ENCODE measurements at places on chromosomes 16 and 17. TPM values are rescaled to one million over a fixed set of nuclear protein-coding genes. Genes with fewer than 3 reads are reported as not detected.

CNP gene
- total RNA-seq = 87.5 TPM

PRSS33 gene
- not detected for total RNA-seq

GRCh38 chr17:21243516-21244303 lies 9.5 kb downstream of the NATD1 start:
- DNase-seq = no peak

ITGB4 gene
- total RNA-seq = 149 TPM

IFT20 gene
- total RNA-seq = 37.5 TPM

DNA sequence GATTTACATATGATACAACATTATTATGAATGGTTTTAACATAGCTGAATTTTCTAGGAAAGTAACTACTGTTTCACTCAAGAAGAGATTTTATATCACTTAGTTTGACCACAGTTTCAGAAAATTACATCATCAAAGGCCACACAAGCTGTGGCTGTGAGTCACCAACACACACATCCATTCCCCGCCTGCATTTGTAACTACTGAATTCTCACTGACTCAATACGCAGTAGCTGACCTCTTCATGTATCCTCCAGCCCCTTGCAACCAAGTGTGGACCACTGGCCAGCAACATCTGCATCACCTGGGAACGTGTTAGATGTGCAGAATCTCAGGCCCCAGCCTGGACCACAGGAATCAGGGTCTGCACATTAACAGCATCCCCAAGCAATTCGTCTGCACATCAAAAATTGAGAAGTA lies 197.6 kb downstream of the XYLT1 start:
- no peak for DNase-seq

GRCh38 chr16:181565-182021 lies 1.3 kb downstream of the HBQ1 start:
- DNase-seq = no peak

GRCh38 chr17:9026741-9027140 lies 5.4 kb downstream of the NTN1 start:
- no peak for DNase-seq

GRCh38 chr17:45143767-45144198 lies 4.5 kb upstream of the HEXIM1 start:
- DNase-seq = peak; percentile 97

GRCh38 chr17:51372345-51373004 lies 112.1 kb downstream of the UTP18 start:
- DNase-seq = no peak

PRR35 gene
- total RNA-seq = 1.8 TPM

DNA sequence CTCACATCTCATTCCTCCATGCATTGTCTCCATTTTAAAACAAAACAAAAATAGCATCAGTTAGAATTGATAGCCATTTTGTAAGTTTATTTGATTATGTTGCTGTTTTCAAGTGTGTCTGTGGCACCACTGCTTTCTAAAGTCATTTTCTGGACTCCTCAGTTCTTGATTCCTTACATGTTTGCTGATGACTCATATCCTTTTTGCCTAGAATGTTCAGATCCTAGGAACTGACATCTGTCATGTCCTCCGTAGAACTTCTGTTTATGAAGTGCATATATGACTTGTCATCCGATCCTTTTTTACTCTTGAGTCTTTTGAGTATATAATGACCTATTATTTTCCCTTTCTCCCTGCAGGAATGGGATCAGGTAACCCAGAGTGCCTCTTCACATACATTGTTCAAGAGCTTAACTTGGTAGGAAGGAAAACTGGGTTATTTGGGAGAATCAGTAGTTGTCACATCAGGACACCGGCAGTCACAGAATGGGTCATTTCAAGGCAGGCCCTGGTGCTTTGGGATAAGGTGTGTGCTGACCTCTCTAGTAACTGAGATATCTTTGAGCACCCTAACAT lies 69.2 kb downstream of the MAP2K4 start:
- DNase-seq = no peak

GRCh38 chr17:75277664-75278071 lies 6.6 kb upstream of the MIF4GD start:
- no peak for DNase-seq

DNA sequence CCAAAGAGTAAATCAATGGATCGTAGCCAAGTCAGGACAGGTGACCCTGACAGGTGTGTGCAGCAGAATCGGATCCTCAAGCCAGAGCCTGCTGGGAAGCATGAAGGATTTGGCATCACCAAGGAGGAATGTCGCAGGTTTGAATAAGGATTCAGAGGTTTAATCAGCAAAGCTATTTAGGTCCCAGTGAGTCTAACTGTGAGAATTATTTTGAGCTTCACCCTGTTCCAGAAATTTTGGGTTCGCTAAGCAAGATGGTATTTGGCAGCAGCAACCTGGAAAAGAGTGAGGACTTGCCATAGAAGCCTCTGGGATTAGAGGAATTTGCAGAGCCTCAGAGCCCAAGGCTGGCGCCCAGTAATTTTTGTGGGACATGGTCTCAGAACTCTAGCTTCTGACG lies 173.0 kb downstream of the CCDC182 start:
- no peak for DNase-seq

PPM1E gene
- 0.82 TPM for total RNA-seq

C17orf67 gene
- total RNA-seq = 2.0 TPM

LIMD2 gene
- total RNA-seq = 32.3 TPM

ITGA2B gene
- 1.7 TPM for total RNA-seq

ANKFN1 gene
- total RNA-seq = 0.19 TPM

DNA sequence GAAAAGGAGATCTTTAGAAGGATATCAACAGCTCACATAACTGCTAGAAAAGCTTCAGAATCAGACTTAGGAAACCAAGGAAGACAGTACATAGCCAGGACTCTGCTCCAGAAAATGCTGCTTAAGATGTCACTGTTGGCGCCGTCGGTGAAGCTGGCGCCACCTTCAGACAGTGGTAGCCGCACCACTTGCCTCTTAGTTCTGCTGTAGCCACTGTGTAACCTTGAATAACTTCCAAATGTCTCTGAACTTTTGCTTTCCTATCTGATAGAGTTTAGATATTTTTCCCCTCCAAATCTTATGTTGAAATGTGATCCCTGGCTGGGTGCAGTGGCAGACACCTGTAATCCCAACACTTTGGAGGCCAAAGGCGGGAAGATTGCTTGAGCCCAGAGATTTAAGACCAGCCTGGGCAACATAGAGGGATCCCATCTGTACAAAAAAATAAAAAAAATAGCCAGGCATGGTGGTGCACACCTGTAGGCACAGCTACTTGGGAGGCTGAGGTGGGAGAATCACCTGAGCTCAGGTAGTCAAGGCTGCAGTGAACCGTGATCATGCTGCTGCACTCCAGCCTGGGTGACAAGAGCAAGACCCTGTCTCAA lies 6.3 kb upstream of the USP31 start:
- no peak for DNase-seq

GRCh38 chr17:77832180-77832560 lies 126.3 kb upstream of the TNRC6C start:
- DNase-seq = no peak

TRPV2 gene
- total RNA-seq = 18.2 TPM

DNA sequence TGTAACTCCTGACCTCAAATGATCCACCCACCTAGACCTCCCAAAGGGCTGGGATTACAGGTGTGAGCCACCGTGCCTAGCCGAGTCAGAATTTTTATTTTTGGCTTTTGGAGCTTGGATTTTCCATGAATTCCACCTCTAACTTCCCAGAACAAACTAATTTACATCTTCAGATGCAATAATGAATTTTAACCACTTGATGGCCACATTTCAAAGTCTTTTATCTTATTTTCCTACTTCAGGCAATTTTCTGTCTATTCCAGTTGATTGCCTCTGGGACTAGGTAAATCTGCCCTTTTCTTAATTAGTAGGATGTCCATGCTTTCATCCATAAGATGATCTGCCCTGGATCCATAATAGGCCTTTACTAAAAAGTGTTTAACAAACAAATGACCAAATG lies 156.4 kb upstream of the ANKFN1 start:
- DNase-seq = no peak

DNA sequence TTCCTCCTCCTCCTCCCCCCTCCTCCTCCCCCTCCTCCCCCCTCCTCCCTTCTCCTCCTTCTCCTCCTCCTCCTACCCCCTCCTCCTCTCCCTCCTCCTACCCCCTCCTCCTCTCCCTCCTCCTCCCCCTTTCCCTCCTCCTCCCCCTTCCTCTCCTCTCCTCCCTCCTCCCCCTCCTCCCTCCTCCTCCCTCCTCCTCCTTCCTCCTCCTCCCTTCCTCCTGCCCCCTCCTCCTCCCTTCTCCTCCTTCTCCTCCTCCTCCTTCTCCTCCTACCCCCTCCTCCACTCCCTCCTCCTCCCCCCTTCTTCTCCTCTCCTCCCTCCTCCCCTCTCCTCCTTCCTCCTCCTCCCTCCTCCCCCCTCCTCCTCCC lies 6.6 kb upstream of the PDP2 start:
- no peak for DNase-seq

DNA sequence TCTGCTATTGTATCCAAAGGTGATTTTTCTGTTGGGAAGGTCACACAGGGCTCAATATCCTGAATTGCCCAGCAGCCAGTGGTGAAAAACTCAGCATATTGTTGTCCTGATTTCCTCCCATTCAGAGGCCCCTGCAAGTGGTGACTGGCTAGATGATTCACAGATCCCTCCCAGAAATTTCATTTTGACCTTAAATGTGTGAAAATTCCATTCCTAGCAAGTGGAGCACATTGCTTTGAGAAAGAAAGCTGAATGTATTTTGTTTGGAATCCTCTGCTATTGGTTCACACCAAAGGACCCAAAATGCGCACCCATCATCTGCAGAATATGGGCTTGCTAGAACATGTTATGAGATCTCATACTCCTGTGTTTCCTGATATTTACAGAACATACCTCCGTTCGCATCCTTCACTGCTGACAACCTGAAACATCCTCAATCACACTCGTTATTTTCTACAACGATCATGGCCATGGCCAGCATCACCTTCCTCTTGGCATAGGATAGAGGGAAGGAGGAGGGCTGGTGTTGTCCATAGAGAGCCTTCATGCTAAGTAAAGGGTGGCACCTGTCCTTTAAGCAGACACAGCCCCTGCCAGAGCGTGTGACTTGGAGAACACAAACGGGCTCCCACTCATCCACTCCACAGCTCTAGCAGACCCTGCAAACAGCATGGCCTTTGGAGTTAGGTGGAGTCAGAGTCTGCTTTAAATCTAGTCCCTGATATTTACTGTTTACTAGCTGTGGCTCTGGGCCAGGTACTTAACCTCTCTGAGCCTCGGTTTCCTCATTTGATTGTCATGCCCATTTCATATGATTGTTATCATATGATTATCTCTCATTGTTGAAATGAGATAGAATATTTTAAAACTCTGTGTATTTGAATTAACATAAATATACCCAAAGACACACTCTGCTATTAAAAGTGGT lies 30.4 kb upstream of the NFAT5 start:
- no peak for DNase-seq

- no peak for DNase-seq
Measured at GRCh38 chr16:11334831-11335404, 10.3 kb upstream of the RMI2 start.

GRCh38 chr16:29868396-29869009 lies 5.5 kb upstream of the CDIPT start:
- no peak for DNase-seq

- no peak for DNase-seq
Measured at GRCh38 chr17:40480501-40481003, 20.9 kb downstream of the TNS4 start.

- no peak for DNase-seq
Measured at GRCh38 chr17:62790564-62790986, 17.5 kb downstream of the MARCHF10 start.

DNA sequence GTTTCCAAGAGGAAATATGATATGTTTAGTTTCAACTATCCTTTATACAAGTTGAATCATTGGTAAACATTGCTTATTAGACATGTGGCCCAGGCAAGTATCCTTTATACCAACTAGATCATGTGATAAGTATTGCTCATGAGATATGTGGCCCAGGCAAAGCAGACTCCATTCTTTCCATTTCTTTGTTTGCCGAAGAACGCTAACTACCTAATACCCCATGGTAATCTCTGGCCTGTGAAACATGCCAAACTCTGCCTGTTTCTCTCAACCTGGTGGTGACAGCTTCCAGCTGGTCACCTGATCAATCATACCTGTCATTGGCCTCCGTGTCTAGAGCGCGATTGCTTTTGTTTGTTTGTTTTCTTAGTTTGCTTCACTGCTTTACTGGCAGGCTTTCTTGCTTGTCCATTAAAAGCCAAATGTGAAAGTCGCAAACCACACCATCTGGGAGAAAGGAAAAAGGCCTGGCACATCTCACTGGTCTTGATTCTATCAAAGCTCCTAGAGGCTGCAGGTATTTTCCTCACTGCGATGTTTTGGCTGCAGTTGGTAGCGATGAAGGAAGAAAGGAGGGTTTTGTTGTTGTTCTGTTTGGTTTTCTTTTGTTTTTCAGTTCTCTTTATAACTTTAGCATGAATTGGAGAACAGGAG lies 686.2 kb downstream of the KCNJ2 start:
- DNase-seq = no peak

SCGB1C2 gene
- total RNA-seq = not detected

DNA sequence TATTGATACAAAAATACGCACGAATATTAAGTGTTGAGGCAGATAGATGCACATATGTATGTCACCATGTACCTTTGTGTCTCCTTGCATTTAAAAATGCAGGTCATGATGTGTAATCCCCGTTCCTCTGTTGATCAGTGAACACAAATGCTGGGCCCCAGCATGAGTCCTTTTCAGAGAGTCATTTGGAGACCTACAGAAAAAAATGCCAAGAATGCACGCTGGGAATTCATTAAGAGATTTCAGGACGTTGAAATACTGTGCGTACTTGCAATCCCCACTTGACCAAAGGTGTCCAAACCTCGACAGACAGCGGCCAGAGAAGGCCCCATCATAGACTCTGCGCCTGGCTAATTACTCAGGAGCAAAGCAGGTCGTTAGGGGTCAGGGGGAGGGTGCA lies 496.0 kb downstream of the MAF start:
- DNase-seq = peak; percentile 30

GRCh38 chr17:4344926-4345325 lies 21.5 kb downstream of the UBE2G1 start:
- no peak for DNase-seq

GLYR1 gene
- 119 TPM for total RNA-seq

DNA sequence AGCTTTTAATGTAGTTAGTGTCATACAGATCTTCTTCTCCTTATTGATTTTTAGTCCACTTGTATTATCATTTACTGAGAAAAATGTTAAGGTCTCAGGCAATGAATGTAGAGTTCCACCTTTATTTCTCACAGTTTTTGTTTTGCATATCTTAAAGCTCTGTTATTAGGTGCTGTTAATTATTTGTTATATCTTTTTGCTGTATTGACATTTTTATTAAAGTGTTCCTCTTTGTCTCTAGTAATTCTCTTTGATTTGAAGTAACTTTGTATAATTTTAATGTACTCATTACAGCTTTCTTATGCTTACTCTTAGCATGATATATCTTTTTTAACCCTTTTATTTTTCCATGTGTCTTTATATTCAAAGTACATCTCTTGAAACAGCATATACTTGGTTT lies 22.4 kb upstream of the USP43 start:
- DNase-seq = no peak

DNA sequence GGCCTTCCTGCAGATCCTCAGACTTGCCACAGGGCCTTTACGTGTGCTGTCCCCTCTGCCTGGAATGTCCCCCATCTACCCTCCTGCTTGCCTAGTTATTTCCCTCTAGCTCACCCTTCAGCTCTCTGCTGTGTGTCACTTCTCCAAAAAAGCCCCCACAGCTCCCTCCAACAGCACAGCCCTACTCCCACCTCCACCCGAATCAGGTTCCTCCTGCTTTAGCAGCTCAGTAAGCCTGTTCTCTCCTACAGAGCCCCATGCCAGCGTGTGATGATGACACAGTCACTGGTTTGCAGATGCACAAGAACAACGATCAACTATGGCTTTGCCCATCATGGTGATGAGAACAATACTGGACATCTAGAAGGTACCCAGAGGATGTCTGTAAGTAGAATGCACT lies 7.1 kb upstream of the SAMD14 start:
- no peak for DNase-seq

Measured in kidney (tissue), 22 donors.